ENCODE measurements at places on chromosomes 13 and 19.

DNA sequence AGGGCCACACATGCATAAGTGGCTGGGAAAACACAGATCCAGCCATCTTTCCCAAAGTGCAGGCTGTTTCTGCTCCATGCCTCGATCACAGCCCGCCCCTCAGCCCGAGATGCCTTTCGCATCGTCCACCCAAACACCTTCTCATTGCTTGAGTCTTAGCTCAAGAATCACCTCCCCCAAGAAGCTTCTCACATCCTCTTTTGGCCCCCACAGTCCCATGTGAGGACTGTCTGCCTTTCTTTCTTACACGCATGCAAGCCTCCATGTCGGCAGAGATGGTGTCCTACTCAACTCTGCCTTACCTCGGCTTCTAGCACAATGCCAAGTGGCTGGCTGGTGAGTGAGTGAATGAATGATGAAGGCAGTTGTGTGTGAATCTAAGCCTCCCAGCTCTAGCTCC, 18.1 kb upstream of the GSX1 start:
- DNase-seq: no peak

- DNase-seq: no peak
Observed at GRCh38 chr13:19781526-19781925, 1.2 kb downstream of the PSPC1 start.

GRCh38 chr13:102580552-102581169, 16.1 kb upstream of the TPP2 start:
- no peak for DNase-seq

- no peak for DNase-seq
Observed at GRCh38 chr19:44644402-44645016, 799 bp downstream of the PVR start.

DNA sequence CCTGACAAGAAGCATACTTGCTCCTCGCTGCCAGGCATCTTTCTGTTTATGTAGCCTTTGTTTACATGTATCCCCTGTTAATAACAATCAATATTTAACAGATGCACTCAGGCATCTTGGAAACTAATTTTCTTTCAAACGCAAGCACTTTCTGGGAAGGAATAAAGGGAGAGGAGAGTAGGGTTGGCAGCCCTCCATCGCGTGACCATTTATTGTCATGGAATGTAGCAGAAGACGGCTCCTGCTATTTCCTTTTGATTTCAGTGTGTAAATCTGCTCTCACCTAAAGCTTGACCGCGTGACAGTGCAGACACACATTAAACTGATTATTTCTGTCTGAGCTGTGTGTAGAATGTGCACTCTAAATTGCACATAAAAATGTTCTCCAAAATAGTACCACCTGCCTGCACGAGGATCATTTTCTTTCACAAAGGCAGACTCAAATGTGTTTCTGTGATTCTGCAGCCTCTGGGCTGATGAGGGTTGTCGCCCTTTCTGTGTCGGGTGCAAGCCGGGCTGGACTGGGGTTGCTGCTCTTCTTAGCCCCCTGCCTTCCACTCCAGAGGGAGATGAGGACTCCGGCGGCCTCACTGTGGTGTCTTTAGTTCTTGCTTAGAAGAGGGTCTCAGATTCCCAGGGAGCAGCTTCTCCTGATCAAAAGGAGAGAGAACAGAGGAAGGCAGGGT, 223.5 kb upstream of the MAB21L1 start:
- no peak for DNase-seq

DNA sequence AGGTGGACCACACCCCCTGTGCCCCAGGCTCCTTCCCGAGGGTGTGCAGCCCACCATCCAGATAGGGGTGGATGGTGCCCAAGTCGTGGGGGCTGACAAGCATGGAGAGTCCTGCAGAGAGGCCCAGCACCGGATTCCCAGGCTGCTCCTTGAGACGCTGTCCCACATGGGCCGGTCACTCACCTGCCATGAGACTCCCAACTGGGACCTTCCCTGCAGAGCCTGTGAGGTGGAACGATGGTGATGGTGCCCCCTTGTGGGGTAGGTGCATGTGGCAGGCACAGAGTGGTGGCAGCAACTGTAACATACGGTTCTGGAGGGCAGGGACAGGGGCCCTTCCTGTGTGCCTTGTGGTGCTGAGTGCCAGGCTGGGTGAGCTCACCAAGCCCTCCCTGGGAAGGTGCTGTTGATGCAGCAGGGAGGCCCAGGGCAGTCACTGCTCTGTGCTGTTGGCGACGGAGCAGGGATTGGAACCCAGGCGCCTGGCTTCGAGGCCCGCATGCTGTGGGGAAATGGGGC, 33.1 kb downstream of the PPP1R37 start:
- no peak for DNase-seq

- peak; percentile 56 for DNase-seq
Observed at GRCh38 chr13:98405107-98405571, 171.8 kb downstream of the STK24 start.

DNA sequence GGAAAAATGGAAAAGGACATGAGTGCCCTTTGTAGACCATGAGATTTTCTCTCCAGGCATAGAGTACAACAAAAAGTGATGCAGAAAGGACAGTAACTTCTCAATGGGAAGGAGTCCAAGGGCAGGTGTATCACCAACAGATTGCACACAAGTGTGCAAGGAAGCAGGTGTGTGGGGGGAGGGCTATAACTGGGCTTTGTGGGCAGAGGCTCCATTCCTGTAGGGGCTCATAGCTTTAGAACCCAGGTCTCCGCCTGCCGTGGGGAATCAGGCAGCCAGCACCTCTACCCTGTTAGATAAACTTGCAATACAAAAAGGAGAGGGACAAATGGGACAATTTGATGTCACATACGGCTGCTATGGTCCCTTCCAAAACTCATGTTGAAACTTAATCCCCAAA, 119.8 kb downstream of the MIPEP start:
- DNase-seq: no peak

DNA sequence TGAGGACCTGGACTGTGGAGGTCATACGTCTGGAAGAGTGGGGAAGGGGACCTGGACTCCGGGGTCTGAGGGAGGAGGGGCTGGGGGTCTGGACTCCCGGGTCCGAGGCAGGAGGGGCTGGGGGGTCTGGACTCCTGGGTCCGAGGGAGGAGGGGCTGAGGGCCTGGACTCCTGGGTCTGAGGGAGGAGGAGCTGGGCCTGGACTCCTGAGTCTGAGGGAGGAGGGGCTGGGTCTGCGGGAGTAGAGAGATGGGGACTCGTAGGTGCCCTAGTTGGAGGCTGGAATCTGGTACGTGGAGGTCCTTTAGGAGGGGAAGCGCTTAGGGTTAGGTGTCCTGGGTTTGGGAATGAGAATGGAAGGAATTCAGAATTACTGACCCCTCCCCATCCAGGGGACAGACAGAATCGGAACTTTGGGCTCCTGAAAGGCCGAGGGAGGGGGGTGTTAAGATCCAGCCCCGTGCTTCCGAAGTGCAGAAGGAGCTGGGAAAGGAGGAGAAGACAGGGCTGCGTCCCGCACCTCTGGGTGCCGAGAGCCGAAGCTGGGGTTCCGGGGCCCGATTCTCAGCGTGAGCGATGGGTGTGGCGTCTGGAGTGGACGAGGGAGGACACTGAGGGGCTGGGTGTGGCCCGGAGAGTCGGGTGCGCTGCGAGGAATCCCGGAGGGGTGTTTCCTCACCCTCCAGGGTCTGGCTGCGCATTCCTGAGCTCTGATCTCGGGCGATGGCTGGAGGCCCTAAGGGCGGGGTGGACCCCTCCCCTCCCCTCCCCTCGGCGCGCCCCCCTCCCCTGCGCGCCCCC, 608 bp downstream of the MYADM start:
- no peak for DNase-seq

GRCh38 chr13:73579574-73580274, 520.9 kb downstream of the KLF5 start:
- DNase-seq: no peak

DNA sequence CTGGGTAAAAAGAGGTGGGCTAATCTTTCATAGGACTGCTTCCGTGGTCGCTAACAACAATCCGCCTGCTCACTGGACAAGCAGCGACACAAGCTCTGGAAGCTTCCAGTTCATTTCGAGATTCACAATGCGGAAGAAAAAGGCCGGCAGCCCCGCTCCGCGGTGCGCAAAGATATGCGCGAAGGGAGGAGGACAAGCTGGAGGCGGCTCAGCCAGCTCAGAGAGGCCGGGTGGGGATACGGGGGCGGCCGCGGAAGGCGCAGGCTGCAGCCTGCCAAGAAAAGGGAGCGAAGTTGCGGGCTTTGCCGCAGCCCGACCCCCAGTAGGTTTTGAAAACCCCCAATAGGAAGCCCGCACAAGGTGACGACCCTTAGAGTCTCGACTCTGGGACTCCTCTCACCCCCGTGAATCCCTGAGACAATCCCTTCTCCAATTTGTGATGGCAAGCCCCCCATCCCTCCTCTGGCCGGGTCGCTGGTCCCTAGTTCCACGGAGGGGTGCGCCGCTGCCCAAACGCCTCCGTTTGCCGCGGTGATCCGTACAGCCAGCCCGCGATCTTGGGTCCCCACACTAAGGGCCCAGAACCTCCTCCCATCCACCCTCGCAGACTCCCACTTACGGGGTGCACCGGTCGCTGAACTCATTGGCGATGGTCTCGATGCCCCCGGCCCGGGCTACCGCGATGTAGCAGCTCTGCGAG, 697 bp downstream of the HSPH1 start:
- no peak for DNase-seq

DNA sequence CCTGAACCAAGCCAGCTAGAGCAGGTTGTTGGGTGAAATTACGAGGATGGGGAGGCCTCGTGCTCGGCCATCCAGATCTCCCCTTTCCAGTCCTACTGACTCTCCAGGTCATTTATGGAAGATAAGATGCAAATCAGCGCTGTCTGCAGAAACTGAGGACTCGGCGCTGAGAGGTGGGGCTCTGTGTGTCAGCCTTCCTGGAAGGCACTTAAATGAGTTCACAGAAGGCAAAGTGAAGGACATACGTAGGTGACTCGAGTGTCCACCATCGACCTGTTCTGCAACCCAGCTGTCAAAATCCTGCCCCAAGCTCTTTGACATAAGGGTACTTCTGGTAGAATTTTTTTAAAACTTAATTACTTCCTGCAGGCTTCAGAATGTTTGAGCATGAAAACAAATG, 86.4 kb downstream of the RAB20 start:
- DNase-seq: no peak

DNA sequence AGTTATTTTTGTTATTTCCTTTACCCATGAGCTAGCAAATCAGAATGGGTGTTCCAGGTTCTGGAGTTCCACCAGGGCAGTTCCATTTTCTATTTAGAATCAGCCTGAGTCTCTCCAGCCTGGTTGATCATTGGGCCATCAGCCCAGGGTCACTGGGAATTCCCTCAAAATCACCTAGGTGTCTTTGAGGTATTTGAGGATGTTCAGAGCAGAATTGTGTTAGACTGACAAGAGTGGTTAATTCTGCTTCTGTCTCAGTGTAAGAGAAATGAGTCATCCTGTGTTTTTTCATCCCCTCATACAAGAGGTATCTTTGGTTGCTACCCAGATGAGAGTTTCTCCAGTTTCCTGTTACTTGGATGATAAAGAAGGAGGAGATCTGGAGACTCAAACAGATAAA, 11.7 kb downstream of the ZNF66 start:
- DNase-seq: no peak

DNA sequence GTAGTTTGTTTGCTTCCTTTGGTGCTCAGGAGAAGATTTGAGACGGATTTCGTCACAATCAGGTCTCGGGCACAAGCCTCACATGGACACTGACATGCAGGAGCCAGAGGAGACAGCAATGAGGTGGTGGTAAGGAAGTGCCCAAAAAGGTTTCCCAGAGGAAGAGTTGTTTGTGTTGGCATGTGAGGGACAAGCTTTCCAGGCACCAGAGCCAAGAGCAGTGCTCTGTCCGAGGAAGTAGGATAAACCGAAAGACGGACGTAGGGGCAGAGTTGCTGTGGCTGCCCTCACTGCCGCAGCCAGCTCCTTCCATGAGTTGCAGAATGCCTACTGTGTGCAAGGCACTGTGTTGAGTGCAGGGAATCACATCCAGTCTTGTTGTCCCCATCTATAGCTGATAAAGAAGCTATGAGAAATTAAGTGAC, 27.7 kb downstream of the SAE1 start:
- no peak for DNase-seq

DNA sequence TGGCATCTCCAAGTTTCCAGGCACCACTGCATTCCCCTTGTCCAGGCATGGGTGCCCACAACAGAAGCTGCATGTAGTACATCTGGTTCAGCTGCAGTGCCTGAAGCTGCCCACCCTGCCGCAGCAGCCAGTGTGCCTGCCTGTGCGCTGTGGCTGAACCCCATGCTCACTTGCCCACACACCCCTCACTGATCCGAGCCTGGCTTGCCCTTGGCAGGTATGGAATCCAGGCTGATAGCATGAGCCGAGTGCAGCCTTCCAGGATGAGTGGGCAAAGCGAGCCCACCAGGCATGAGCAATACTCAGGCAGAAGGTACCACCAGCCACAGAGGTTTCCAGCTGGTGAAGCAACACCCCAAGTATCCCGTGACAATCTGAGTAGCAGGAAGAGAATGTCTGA, 280.3 kb upstream of the KLF12 start:
- DNase-seq: no peak

- DNase-seq: no peak
Observed at GRCh38 chr13:99303863-99304521, 3.2 kb downstream of the GPR183 start.

GRCh38 chr19:49421039-49421877, 2.0 kb downstream of the PTH2 start:
- DNase-seq: no peak

DNA sequence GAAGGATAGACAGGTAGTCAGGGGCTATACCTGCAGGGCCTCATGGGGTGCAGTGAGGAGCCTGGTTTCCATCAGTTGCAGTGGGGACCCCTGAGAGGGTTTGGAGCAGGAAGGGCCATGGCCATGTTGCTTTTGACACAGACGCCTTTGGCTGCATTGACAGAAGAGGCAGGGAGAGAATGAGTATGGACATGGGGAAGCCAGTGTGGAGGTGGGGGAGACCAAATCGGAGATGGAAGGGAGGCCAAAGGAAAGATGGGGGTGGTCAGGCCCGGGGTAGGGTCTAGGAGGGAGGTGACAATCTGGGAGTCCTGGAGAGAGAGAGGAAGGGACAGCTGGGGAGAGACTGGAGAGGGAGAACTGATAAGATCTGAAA, 1.3 kb downstream of the HSD11B1L start:
- DNase-seq: no peak

DNA sequence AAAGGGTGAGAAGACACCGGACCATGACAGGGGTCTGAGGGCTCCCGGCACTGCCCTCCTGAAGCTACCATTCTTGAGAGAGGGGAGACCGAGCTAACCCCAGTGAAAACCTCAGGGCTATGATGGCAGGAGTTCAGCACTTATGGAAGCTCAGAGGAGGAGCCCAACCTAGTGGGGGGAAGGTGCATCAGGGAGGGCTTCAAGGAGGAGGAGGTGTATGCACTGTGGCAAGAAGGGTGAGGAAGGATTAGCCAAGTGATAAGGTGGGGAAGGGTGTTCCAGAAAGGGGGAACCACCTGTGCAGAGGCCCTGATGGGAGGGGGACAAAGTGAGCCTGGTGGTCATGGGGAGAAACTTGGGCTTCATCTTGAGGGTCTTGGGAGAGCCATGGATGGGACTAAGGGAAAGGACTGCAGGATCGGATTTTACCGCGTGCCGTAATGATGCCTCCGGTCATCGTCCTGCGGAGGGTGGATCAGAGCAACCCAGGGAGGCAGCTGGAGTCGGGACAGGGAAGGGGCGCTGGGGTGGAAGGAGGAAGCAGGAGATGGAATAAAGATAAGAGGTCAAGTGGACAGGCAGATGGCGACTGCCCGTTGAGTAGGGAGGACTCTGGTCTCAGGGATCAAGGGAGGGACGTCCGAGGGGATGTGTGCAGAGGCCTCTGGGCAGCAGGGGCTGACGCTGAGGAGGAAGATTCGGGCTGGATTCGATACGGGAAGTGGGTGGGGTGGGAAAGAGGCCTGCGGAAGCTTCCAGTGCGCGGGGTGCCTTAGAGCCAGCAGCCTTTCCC, 13.3 kb upstream of the PSMD8 start:
- no peak for DNase-seq

All from NCI-H2081 treated with DMSO at 0.1 percent for 48 hours (cell line).